Eye (tissue), 1 donor: ENCODE measurements at places on chromosomes 7 and 10.

DNA sequence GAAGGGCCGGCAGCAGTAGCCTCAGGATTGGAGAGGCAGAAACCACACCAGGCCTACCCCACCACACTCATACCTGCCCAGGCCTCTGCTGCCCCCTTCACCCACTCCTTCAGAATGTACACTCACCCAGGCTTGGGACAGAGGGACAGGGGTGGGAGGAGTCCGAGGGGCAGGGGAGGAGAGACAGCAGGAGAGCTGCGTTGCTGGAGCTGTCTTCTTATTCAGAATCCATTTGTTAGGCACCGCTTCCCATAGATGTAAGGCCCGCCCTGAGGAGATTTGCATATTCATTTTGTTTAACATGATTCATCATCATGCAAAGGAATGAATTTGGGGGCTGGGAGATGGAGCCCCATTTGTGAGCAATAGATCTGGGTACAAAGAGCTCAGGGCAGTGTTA is 156.7 kb downstream of the CDH23 start:
- DNase-seq, result peak; percentile 48

GRCh38 chr10:72930276-72930675 is 24.3 kb downstream of the PLA2G12B start:
- no peak for DNase-seq

GRCh38 chr7:87935384-87935706 is 1.3 kb downstream of the ADAM22 start:
- peak; percentile 50 for DNase-seq

DNA sequence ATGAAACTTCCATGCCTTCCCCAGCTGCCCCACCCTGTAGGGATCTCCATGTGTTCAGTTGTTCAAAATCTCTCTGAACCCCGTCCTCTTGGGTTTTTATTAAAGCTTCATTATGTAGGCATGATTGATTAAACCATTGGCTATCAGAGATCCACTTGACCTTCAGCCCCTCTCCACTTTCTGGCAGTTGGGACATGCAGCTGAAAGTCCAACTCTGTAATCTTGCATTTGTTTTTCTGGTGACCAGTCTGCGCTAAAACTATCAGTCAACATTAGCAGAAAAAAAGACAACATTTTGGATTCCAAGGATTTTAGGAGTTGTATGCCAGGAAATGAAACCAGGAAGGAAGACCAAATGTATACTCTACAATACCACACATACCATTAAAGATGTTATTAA is 1115.1 kb downstream of the XPNPEP1 start:
- no peak for DNase-seq

DNA sequence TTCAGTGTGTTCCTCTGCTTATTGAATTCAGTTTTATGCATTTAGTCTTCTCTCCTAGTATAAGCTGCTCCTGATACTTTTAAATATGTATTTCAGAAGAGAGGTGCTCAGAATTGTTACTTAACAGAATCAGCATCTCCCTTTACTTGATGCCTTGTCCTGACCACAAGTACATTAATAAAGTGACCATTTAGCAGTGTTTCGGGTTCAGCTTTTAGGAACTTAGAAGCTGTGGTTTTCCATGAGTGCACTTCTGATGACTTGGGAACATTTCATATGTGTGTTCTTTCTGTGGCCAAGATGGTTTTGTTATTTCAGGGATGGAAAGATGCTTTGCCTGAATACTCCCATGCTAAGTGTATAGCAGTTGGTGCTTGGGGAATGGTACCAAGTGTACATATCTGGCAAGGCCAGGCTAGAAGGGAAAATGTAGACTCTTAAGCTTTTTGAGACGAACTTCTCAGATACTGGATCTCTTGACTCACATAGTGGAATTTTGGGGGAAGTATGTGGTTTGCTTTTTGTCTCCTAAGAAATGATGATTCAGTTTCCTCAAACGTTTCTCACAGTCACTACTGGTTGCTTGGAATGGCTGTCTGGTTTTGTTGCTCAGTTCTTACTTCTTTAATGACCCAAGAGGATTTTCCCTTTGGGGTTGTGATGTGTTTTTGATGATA is 17.2 kb downstream of the SGPL1 start:
- no peak for DNase-seq

- no peak for DNase-seq
Observed at GRCh38 chr7:106058928-106059324, 53.2 kb downstream of the SYPL1 start.

DNA sequence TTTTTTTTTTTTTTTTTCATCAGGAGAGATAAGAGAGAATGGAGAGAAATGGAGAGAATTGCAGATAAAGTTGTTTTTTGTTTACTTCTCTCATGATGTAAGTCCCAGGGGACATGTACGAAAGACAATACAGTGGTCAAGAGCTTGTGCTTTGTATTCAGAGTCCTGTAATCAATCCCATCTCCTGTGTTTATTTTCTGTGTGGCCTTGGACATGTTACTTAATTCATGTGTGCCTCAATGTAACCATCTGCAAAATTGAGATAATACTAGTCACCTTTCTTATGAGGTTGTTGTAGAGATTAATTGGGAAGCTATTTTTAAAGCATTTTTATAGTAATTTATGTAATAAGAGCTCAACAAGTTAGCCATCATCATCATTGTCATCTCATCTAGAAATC is 117.5 kb downstream of the CDK14 start:
- DNase-seq, result no peak

DNA sequence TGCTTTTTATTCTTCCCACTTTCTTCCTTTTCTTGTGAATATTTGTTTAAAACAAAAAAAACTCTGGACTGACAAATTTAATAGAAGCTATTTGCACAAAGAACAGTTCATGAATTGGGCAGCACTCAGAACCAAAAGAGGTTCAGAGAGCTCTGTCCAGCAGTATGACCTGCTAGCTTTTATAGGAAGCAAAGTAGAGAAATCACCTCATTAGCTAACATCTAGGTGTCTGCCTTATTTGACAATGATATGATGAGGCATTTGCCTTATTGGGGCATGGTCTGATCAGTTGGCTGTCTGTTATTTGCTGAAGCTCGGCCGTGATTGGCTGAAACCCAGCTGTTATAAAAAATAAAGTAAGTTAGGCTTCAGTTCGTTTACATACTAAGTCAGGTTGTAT is 819 bp upstream of the TRIM4 start:
- peak; percentile 22 for DNase-seq

- peak; percentile 85 for DNase-seq
Observed at GRCh38 chr10:15370856-15371701, at the start of gene FAM171A1. Gene FAM171A1, minus strand, starts transcription at chr10:15371289. Its CDS starts 237 bp downstream, at chr10:15371052.

- no peak for DNase-seq
Observed at GRCh38 chr7:27997188-27997707, 183.3 kb downstream of the JAZF1 start.

DNA sequence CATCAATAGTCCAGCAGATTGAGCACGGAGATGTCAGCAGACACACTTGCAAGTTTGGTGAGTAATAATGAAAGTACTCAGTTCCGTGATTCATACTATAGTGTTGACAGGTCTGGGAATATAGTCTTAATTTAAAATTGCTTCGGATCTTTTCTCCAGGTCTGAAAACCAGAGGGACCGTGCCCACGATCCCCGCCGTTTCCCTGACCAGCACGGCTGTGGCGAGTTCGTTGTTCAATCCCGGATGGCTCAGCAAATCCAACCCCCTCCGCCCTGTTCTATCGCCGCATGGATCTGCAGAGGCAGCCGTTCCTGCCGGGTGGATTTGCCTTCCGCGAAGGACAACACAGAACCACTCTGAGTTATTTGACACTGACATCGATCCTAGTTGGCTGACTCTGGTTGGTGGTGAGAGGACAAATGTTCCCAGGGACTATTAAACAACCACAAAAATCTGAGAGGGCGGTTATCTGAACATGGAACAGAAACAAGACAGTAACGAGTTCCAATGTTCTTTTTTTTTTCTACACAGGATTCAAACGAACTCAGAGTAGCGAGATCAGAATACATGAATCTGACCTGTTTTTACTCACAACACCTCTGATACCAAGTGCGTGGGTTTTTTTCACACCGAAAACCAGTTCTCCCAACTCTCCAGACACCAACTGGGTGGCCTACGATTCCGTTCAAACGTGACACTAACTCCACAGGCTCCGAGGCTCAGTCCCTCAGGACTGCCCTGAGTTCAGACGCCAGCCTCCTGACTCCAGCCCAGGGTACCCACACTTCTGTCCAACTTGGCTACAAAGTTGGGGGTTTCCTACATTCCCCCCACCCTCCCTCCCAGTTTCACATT is 52.7 kb downstream of the RBM17 start:
- peak; percentile 34 for DNase-seq

DNA sequence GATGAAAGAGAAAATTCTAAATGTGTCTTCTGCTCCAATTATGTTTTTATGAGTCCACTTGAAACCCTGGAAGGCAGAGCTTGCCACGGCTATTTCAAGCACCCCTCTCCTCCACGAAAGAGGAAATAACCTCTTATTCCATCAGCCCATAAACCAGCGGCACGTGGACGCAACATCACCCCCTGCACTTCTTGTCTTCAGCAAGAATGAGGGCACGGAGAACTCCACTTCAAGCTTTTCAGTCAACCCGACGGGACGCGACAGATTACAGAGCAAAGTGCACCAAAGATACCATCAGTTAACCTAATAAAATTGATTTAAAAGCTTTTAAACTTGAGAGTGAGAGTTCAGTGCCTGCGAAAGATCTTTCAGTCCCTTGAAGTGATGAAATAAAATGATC is 406.3 kb downstream of the GALNT17 start:
- no peak for DNase-seq

- peak; percentile 66 for DNase-seq
Observed at GRCh38 chr10:13272164-13272571, 27.7 kb downstream of the PHYH start.

GRCh38 chr10:21510241-21511094 is 15.0 kb downstream of the SKIDA1 start:
- peak; percentile 92 for DNase-seq

- DNase-seq, result no peak
Observed at GRCh38 chr7:13174991-13175390, 487.6 kb downstream of the ARL4A start.

- DNase-seq, result no peak
Observed at GRCh38 chr7:74023092-74023536, 4.9 kb upstream of the ELN start.

GRCh38 chr10:44424957-44425356 is 40.1 kb upstream of the CXCL12 start:
- DNase-seq, result no peak

DNA sequence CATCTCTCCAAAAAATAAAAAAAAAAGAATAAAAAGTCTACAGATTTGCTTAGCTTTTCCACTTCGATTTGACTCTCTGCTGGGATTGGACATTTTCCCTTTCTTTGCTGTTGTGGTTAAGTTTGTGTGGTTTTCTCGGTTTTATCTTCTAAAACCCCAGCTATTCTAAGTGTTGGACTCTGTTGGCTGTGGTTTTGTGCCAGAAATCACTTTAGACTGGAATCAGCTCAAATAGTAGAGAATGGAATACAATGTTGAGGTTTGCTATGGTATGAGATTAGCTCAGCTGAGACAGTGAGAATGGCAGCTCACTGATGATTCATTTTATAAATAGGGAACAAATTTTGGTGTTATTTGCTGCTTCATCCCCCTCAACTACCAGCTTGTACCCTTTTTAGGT is 116.0 kb downstream of the BUB3 start:
- DNase-seq, result no peak

DNA sequence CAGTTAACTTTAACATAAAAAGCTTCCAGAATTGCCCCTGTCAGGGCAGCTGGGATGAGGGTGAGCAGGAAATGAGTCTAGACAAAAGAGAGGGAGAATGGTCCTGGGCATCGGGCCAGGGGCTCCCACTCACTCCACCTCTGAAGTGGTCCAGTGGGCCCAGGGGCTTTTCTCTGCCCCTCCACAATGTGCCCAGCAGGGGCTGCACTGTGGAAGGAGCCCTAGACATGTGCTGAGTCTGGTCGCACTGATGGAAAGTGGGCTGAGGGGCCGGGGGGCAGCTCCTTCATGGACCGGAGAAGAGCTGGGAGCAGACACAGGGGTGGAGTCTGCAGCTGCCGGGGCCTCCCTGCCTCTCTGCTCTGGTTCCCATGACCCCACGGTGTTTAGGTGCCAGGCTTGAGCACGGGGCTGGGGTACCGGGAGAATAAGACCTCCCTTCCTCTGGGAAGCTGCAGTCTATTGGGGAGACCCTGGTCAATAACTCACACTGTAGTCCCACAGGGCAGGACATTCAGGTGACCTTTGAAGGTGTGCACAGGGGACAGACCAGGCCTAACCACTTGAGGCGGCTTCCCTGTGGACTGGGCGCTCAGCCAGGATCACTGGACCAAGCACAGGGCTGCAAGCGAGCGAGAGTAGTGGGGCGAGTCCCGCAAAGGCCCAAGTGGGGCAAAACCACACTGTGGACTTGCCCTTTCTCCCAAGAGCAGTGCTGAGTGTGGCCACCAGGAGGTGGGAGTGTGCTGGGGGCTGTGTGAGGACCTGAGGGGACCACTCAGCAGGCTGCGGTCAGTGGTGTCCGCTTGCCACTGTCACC is 6.1 kb downstream of the ADCY1 start:
- DNase-seq, result no peak

DNA sequence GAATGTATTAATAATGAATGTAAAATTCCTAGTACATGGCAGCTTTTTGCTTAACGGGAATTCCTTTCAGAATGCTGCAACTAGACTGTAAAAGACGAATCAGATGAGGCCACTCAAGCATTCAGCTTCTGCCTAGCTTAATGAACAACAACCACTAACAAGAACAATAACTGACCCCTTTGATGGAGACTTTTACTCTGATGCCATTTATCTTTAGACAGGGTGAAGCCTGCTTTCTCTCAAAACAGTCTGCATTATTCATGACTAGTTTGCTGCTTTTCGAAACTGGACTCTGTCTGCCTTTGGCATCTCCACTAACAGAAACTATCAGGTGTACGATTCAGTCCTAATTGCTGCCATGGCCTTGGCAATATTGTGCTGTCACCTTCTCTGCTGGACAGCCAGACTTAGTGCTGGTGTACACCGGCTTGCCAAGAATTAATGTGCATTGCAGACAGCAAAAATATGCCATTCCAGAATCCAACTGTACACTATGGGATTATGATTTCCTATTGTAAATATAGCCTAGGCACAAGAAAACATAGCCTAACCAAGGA is 295.5 kb upstream of the CDC14C start:
- DNase-seq, result peak; percentile 66

- no peak for DNase-seq
Observed at GRCh38 chr7:82209179-82209747, 234.3 kb downstream of the CACNA2D1 start.

DNA sequence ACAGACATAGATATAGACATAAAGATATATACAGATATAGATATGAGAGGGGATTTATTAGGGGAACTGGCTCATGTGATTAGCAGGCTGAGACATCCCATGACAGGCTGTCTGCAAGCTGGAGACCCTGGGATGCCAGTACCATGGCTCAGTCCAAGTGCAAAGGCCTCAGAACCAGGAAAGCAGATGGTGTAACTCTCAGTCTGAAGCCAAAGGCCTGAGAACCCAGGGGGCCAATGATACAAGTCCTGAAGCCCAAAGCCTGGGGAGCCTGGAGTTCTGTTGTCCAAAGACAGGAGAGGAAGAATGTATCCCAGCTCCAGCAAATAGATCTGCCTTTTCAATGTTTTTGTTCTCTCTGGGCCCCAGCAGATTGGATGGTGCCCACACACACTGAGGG is 5.5 kb downstream of the NCOA4 start:
- DNase-seq, result no peak

GRCh38 chr7:147022056-147022455 is 905.5 kb downstream of the CNTNAP2 start:
- no peak for DNase-seq
